ENCODE measurements at places on chromosomes 5 and 9. TPM values are rescaled to one million over a fixed set of nuclear protein-coding genes. Genes with fewer than 3 reads are reported as not detected.

GLRA1 gene
- not detected for total RNA-seq

EFNA5 gene
- total RNA-seq, result 107 TPM

ABO gene
- total RNA-seq, result 4.5 TPM

SHROOM1 gene
- 3.3 TPM for total RNA-seq

PDE8B gene
- total RNA-seq, result 0.05 TPM

PCDHA3 gene
- total RNA-seq, result 0.17 TPM

ADGRD2 gene
- total RNA-seq, result not detected

TRMT10B gene
- total RNA-seq, result 3.0 TPM

MRPS2 gene
- total RNA-seq, result 16.8 TPM
